ENCODE measurements at places on chromosomes 5 and 9.

GRCh38 chr5:159231167-159231566 is 21.8 kb upstream of the RNF145 start:
- DNase-seq, result no peak

DNA sequence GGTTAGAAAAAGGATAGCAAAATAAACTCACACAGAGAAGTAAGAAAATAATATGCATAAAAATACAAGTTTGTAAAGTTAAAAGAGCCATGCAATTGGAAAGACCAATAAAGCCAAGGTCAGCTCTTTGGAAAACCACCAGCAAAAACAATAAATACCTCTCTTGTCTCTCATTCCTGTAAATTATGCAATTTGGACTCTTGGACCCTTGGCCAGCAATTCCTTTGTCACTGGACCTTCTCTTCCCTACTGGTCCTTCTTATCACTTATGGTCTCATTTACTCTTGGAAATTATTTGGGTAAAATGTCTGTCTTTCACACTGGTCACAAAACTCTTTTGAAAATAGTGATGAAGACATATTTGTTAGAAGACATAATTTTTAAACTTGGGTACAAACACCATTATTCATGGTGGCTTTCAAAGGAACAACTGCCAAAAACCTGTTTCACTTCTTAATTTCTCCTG is 379.5 kb downstream of the TMEM232 start:
- no peak for DNase-seq

GRCh38 chr5:131323378-131323777 is 59.5 kb downstream of the CDC42SE2 start:
- no peak for DNase-seq

DNA sequence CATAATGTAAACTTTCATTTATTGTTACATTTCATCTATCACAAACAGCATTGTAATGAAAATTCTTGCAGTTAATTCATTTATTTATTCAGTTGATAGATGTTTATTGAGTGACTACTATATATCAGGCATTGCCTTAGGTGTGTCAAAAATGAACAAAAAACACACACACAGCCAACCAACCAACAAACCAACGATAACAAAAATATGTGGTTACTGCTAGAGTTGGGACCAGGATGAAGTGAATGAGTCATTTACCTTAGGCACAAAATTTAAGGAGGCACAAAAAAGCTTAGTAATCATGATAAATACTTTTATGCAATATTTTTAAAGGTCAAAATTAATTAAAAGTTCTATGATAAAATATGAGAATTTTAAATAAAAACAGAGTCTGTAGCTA is 223.4 kb downstream of the CSNK1G3 start:
- DNase-seq, result no peak

GRCh38 chr5:78735834-78736463 is 87.4 kb upstream of the LHFPL2 start:
- no peak for DNase-seq

GRCh38 chr5:54263447-54263846 is 46.9 kb downstream of the ARL15 start:
- DNase-seq, result no peak

GRCh38 chr5:45643056-45643455 is 53.1 kb downstream of the HCN1 start:
- DNase-seq, result no peak

- no peak for DNase-seq
Measured at GRCh38 chr9:346111-346571, 131.5 kb downstream of the DOCK8 start.

GRCh38 chr5:142115937-142116614 is 7.5 kb downstream of the NDFIP1 start:
- DNase-seq, result no peak

- DNase-seq, result no peak
Measured at GRCh38 chr9:71680189-71680980, 87.9 kb downstream of the CEMIP2 start.

- DNase-seq, result no peak
Measured at GRCh38 chr5:119412279-119413227, 39.7 kb upstream of the HSD17B4 start.

- no peak for DNase-seq
Measured at GRCh38 chr9:4792054-4792571, 631 bp upstream of the RCL1 start.

DNA sequence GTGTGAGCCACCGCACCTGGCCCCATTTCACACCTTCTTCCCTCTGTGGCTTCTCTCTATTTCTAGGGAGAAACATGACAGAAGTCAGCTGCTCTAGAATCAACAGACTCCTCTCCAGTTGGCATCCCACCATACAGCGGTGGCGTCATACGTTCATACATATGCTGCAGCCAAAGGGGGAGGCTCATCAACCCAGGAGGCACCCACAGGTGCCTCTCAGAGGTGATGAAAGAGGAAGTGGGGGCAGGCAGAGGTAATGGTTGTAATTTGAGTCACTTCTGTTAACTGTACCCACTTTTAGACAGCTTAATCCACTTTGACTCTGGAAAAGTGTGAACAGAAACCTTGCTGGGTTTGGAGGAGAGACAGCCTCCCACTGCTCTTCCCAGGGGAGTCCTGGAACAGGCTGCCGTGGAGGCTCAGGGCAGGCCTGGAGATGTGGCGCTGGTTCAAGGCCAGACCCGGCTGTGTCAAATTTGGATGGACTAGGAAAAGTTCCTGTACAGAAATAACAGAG is 47.3 kb upstream of the SUB1 start:
- no peak for DNase-seq

DNA sequence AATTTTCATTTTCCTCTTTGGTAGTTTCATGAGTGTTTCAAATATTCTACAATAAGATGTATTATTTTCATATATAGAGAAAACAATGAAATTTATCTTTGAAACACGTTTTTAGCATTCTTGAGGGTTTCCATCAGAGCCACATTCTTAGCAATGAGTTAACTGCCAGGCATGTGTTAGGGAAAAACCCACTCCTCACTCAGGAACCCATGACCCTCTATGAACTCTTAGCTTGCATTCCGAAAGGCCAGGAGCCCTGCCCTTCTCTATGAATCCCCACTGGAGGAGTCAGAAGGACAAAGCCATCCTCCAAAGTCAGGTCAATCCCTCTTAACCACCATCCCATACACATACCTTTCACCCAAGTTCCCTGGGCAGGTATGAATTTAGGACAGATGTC is 57.5 kb downstream of the ADAMTS12 start:
- no peak for DNase-seq

GRCh38 chr5:39215857-39216256 is 3.5 kb downstream of the FYB1 start:
- DNase-seq, result no peak

DNA sequence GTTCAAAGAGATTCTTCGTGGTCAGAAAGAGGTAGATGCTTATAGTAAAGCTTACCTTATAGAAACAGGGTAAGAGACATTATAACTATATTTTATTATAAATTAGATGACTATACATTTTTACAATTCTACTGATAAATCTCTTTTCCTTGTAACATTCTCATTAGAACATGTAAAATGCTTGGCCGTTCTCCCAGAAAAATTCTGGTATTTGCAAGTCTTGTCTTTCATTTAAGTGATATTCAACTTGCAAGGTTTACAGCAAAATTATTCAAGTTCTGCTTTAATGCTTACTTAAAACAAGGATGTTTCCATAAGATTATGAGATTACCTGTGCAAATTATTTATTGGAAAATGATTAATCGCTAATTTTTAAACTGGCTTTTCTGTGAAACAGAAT is 41.3 kb upstream of the CDH18 start:
- DNase-seq, result no peak

DNA sequence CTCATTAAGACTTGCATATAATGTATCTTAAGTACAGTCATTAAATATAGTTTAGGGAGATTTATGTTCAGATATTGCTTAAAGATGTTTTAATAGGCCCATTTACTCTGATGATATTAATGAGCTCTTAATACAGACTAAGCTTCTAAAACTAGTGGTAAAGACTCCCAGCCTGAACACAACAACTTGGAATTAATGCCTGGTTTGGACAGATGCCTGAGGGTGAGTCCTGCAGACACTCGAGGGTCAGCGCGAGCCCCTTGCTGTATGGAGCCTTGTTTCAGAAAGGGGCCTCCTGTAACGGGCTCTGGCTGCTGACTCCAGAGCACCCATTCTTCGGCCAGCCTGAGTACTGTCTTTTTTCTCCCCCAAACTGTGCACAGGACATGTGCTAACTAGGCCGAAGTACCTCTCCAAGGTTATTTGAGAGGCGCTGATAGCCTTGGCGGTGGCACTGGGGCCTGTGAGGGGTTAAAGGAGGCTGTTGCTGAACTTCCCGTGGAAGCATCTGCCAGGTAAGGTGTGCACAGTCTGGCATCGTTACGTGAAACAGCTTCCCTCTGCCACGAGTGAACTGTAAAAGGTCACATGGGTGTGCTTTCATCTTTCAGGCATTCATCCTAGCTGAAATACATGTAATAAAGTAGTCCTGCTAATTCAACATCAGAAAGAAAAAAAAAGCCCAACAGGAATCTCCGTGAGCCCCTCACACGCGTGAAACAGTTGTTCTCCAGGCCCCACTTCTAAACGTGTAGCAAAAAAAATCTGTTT is 113.4 kb downstream of the MVB12B start:
- no peak for DNase-seq

GRCh38 chr5:75433814-75434506 is 77.5 kb downstream of the CERT1 start:
- no peak for DNase-seq

GRCh38 chr9:87197349-87198130 is 250.2 kb upstream of the GAS1 start:
- no peak for DNase-seq

GRCh38 chr5:108415726-108416125 is 33.8 kb upstream of the FBXL17 start:
- no peak for DNase-seq

DNA sequence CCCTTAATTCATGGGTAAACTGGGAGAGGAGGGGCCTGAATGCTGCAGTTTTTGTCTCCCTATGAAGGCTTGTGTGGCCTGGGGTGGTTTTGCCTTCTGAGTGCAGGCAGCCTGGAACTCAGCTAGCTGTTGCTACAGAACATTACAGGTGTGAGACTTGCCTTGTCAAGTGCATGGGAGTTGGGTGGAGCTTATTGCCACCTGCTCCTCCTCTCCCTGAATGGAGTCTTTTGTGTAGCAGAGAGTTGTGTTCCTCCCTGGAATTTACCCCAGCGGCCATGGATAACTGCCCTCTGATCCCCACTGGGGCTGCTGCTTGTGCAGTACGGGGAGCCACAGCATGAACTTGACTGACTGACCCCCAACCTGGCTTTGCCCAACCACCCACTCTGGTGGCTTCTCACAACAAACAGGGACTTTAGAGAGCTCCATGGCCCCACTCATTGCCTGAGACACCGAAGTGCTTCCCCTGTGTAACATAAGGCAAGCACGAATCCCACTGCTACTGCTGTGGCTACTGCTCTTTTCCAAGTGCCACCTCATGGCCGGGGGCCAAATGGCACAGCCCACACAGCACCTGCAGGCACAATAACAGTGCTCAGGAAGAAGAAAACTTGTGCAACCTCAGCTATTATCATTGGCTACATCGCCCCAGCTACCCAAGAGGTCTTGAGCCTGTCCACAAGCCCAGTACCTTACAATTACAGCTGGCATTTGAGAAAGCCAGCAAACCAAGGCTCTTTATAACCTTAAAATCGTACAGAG is 942.9 kb downstream of the CDH18 start:
- no peak for DNase-seq

DNA sequence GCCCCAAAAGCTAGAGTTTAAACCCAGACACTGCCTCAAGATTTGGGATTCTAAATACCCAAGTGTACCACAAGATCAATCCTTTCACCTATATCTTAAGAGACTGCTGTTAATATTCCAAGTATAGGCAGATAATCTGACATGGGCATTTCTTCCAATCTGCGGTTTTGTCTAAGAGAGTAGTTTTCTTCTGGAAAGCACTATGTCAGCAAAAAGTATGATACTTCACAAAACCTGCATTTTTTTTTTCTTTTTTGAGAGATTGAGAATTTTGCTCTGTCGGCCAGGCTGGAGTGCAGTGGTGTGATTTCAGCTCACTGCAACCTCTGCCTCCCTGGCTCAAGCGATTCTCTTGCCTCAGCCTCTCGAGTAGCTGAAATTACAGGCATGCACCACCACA is 190.7 kb upstream of the TYRP1 start:
- DNase-seq, result no peak

DNA sequence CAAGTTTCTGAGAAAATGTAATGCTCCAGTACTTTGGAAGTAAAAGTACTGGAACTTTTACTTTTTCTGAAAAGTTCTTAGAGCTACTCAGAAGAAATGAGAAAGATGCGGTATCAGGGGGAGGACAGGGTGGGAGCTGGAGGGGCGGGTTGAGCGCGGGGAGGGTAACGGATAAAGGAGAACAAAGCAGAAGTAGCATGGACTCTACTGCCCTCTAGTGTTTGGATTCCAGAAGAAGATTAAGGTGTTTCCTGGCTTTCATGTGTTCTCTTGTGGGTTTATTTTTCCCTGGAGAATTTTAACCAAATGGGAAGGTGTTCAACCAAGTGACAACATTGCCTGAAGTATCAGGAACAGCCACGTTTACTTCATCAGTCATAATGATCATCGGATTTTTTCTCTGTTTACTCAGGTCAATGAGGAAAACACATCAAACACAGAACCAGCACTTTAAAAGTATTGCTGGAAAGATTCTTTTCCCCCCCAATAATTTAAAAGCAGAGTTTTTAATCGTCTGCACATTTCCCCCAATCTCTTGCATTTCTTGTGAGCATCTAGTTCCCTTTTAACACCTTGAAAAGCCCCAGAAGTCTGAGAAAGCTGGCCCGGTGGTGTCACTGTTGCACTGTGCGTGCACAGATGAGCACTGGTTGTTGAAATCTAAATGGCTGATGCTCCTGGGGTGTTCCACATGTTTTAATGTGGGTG is 190.6 kb downstream of the MPDZ start:
- no peak for DNase-seq

- DNase-seq, result no peak
Measured at GRCh38 chr9:91190062-91190461, 171.7 kb downstream of the AUH start.

GRCh38 chr9:96817973-96818372 is 36.3 kb downstream of the ZNF782 start:
- no peak for DNase-seq

DNA sequence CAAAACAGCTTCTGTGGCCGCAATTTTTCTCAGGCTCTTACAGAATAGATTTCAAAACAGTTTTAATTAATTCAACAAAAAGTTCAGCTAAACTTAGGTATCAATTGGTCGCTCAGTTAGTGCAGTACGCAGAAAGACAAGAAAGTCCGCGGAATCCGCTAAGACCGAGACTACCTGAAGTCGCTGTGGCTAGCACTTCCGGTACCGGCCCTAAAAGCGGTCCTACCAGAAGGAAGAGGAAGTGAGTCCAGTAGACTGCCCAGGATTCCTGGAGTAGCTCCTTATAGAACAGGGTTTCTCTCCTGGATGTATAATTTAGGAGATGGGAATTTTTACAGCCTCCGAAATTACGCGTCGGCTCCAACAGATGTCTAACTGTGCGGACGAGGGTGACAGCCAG is 16.6 kb upstream of the PCDHB2 start:
- DNase-seq, result no peak

- no peak for DNase-seq
Measured at GRCh38 chr5:137563646-137564397, 64.7 kb upstream of the SPOCK1 start.

DNA sequence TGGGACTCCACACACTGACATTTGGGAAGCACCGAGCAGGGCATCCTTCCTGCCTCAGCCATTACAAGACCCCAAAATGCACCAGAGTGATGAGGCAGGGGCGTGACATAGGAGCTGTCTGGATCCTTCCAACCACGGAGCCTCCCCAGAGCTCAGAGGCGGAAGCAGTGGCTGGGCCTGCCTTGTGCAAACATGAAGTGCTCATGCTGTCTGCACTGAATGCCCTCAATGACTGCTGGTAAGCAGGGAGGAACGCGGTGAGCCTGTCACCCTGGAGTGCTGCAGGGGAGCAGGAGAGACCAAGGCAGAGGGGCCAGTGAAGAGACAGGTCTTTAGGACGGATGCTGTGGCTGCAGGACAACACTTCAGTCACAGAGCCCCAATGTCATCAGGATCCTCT is 60.2 kb upstream of the HRH2 start:
- no peak for DNase-seq
